ENCODE measurements at places on chromosomes 7 and 10.

- DNase-seq: no peak
These were observed 93.1 kb downstream of the GLI3 start for GRCh38 chr7:42143711-42144600.

DNA sequence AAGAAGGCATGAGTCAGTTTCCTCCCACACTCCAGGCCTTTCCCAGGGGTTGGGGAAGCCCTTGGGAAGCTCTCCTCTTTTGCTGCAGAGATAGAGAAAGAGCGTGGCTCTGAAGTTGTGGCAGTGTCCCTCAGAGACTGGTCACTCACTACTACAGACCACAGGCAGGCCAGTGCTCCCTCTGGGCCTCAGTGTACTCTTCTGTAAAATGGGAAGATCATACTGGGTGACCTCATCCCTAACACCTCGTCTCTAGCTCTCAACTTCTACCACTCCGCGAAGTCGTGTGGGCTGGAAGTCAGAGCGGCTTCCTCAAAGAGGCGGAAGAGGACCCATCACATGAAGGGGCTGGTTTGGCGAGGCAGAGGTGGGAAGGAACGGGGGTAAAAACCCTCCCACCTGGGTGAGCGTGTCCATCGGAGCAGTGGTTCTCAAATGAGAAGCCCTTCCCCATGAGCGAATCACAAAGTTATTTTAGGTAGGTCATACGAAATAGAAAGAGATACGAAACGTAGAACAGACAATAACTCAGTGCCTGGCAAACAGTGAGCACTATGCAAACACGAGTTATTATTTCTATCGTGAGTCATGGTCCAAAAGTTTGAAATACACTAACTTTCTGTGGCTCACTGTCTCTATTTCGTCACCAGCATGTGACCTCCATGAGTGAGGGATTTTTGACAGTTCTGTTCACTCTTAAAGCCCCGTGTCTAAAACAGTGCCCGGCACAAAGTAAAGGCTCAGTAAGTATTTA lies 32.7 kb downstream of the PRKAG2 start:
- DNase-seq: no peak

GRCh38 chr7:128940494-128941322 lies 3.0 kb downstream of the IRF5 start:
- no peak for DNase-seq

- DNase-seq: no peak
These were observed 125.7 kb upstream of the CDK1 start for GRCh38 chr10:60652628-60653027.

DNA sequence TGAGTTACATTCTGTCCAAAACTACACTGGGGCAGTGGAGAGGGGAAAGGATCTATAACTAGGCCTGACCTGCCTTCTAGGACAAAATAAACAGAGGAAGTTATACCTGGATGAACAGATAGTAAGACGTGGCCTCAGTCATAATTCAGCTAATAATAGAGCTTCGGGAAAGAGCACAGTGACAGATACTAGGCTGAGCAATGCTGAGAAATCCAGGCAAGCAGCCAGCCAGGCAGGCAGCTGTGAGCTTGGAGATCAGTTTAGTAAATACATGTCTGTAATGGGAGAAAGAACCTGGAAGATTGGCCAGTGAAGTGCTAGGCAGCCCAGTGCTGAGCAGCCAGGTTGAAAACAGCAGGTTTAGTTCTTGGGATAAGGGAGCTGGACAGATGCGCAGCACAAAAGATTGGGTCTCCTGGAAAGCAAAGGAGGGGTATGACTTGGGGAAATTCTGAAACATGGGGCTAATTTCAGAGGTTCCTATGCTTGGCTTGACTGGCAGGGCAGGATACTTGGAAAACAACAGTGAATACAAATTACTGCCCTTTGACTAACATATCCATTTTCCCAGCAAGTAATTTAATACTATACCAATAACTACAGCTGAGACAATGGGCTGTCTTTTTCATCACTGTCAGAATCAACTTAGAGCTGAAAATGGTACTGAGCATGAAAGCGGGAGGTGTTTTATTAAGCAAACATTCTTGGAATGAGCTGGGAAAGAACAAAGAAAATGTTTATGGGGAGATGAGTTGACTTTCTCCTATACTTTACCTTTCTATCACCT lies 140.8 kb downstream of the DGKB start:
- no peak for DNase-seq

GRCh38 chr10:102776779-102777456 lies 33.2 kb downstream of the WBP1L start:
- peak; percentile 57 for DNase-seq

DNA sequence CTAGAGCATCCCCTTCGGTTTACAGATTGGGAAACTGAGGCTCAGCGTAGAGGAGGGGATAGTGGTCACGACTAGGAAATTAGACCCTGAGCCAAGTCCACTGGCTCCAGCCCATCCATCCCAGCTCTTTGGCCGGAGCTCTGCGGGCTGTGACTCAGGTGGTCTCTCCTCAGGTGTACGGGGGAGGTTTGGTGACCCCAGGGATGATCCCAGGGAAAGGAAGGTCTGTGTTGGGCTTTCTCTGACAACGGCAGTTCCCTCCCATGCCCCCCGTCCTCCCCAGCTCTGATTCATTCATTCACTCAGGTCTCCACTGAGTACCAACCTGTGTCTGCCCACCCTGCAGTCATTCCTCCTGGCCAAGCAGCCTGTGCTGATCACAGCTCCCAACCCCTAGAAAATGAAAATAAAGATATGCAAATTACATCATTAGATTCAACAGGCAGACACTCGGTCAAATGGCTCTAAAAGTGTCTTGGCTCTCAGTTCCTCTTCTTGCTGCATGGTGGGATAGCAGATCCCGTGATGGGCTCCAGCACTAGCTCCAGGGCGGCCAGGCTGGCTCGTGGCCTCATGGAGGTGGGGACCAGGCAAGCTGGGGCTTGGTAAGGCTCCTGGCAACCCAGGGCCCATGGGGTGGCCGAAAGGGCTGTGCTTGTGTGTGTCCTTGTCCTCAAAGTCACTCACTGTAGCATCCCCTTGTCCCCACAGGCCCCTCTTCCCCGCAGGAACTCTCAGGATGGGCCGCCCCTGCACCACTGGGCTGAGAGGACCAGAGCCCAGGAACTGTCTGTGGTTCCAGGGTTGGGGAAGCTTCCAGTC lies 37.8 kb downstream of the CLRN3 start:
- DNase-seq: no peak

GRCh38 chr7:149199234-149199995 lies 4.1 kb downstream of the ZNF282 start:
- DNase-seq: no peak

GRCh38 chr7:8441106-8441965 lies 7.9 kb downstream of the NXPH1 start:
- peak; percentile 20 for DNase-seq

- no peak for DNase-seq
These were observed 78.8 kb downstream of the MTPAP start for GRCh38 chr10:30270247-30270646.

GRCh38 chr7:137172105-137172590 lies 171.4 kb downstream of the PTN start:
- DNase-seq: no peak

GRCh38 chr10:96092999-96093767 lies 36.9 kb upstream of the ZNF518A start:
- DNase-seq: no peak

- DNase-seq: no peak
These were observed 23.0 kb upstream of the SVIL start for GRCh38 chr10:29657719-29658274.

DNA sequence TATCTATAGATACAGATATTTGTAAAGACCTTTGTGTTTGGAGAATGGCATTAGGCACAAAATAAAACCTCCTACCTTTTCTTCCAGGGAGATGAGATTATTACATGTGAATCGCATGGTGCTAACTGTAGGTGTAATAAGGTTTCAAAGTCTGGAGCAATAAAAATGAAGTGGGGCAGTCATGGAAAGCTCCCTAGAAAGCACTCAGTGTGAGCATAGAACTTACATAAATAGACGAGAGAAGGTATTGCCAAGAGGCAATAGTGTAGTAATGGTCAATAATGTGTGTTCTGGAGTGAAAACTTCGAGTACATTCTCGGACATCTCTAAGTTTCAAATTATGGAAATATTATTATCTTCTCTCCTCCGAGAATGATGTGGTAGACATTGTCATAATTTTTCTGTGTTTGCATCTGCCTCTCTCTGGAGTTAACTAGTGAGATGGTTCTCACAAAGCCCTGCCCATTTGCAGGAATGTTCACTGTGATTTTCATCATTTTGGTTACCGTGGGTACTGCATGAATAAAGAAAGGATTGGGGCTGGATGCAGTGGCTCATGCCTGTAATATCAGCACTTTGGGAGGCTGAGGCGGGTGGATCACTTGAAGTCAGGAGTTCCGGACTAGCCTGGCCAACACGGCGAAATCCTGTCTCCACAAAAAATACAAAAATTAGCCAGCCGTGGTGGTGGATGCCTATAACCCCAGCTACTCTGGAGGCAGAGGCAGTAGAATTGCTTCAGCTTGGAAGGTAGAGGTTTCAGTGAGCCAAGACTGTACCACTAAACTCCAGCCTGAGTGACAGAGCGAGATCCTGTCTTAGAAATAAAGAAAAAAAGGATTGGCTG lies 10.6 kb downstream of the VIM start:
- DNase-seq: no peak

GRCh38 chr7:108463613-108464012 lies 7.4 kb upstream of the NRCAM start:
- DNase-seq: no peak

- DNase-seq: no peak
These were observed 497.3 kb downstream of the SORCS3 start for GRCh38 chr10:105138358-105138757.
